ENCODE measurements at places on chromosomes 2 and 18.
A peak's percentile ranks its signal among the peaks of the same experiment; 100 is the strongest.

DNA sequence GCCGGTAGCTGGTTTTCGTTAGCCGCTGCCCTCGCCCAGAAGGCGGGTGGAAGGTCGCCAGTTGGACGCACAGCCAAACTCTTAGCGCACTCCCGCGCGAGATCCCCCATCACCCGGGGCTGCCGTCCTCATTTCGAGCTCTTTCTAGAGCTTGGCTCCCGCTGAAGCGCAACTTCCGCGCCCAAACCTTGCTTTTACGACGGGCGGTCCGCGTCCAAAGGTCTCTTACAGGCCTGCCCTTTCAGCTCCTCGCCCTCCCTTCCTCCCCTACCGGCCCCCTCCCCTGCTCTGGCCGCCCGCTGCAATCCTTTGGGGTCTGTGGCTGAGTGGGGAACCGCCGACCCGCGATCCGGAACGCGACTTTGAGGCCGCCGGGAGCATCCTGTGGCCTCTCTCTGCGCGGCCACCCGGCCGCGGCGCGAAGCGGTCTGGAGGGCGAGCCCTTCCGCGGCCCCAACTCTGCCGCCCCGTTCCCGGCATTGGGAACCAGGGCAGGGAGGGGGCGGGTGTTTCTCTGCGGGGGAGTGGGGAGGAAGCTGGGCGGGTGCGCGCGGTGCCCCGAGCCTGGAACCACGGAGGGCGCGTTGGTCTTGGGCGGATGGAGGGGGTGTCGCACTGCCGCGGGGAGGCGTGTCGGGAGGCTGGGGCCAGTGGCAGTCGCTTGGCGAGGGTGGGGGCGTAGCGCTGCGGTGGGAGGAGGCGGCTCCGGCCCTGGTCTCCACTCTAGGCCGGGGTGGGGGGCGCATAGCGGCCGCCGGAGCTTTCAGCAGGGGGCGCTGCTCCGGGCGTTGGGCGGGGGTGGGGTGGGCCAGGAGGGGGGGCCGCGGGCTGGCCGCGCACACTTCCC is at the start of gene GDF7:
TSS of gene GDF7 (plus strand) at position 841 of the 847 bp plus-strand sequence. CDS start 96 bp downstream, outside the sequence.
- DNase-seq = peak; percentile 18

GRCh38 chr2:215455958-215456357 is 20.1 kb upstream of the FN1 start:
- DNase-seq = no peak

- DNase-seq = no peak
These were observed 30.7 kb downstream of the METTL4 start for GRCh38 chr18:2540575-2540974.

DNA sequence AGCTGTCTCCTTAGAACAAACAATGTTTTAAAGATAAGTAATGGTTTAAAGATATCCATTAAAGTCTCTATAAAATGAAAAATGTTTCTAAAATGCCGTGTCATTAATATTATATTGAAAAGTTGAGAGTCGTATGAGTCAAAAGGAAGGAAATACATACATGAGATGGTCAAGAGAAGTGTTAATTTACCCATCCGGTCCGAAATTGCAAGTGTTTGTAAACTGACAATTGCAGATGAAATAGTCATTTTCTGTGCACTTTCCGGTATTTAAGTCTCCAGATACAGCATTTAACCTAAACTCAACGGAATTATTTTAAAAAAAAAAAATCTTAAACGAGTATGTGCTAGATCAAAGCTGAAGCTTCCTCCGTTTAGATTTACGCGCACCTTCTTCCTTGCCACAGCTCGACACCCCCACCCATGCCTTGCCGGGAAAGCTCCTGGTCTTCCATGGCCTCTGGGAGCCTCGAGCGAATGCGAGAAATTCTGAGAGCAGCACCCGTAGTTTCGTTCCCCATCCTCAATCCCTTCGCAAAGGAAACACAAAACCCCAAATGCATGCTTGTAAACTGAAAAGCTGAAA is 1.8 kb downstream of the DSC3 start:
- no peak for DNase-seq

DNA sequence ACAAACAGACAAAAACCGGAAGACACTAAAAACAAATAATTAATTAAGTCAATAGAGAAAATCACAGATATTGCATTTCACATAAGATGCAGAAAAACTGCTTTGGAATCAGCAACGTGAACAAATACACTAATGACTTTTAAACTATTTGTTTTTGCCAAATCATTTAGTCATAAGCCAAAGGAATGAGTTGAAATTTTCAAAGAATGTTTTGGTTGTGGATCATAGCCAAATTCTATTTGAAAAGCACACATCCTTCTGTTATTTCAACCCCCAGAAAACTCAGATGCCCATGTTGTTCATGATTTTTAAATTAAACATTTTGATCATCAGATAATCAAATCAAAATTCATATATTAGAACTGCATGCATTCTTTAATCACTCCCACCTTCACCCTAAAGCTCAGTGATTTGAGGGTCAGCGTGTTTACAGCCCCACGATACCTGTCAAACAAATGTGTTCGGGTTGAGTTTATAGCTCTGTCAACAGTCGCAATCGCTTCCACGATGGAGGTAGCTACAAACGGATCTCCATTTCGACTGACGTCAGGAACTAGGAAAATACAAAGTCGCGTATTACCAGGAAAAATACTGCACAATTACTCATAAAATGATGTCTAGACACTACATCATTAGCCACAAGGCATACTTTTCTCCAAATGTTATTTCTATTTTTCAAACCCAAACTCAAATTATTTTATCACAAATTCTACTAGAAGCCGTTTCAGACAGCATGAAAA is 90.2 kb downstream of the PXDN start:
- DNase-seq = no peak

All from activated CD4-positive, alpha-beta T cell treated with anti-CD3 and anti-CD28 coated beads, Interleukin-2, amount 10 ng/mL, durations not matched to agents 7 days and 5 days (primary cell).